Esophagus muscularis mucosa (tissue), 4 donors: ENCODE measurements at places on chromosomes 6 and 20. TPM values are rescaled to one million over a fixed set of nuclear protein-coding genes. Genes with fewer than 3 reads are reported as not detected.
A peak's percentile ranks its signal among the peaks of the same experiment; 100 is the strongest.

The LRRN4 gene
- total RNA-seq, result 0.17 TPM

- no peak for DNase-seq
- no peaks in the 10 kb centered on the region for H3K27me3 ChIP-seq
- no peaks in the 10 kb centered on the region for H3K4me1 ChIP-seq
- no peak overlapping the region for H3K27ac ChIP-seq
- no peaks in the 10 kb centered on the region for H3K36me3 ChIP-seq
Observed at GRCh38 chr6:12324099-12324498, 33.9 kb downstream of the EDN1 start.

The RRAGD gene
- 19.1 TPM for total RNA-seq

The SPDEF gene
- not detected for total RNA-seq

The GTPBP2 gene
- total RNA-seq, result 29.5 TPM

The RGS17 gene
- total RNA-seq, result 0.83 TPM

The TOP1 gene
- 23.7 TPM for total RNA-seq

- H3K36me3 ChIP-seq, result no peaks in the 10 kb centered on the region
- no peaks in the 10 kb centered on the region for H3K27me3 ChIP-seq
- peaks cover 30% of the 10 kb centered on the region for H3K4me1 ChIP-seq
- H3K4me3 ChIP-seq, result peak overlapping the region; percentile 90
- H3K27ac ChIP-seq, result peak overlapping the region; percentile 64
- DNase-seq, result no peak
Observed at GRCh38 chr6:109454496-109455436, 806 bp downstream of the MICAL1 start.

The SIRPB1 gene
- total RNA-seq, result 3.8 TPM

DNA sequence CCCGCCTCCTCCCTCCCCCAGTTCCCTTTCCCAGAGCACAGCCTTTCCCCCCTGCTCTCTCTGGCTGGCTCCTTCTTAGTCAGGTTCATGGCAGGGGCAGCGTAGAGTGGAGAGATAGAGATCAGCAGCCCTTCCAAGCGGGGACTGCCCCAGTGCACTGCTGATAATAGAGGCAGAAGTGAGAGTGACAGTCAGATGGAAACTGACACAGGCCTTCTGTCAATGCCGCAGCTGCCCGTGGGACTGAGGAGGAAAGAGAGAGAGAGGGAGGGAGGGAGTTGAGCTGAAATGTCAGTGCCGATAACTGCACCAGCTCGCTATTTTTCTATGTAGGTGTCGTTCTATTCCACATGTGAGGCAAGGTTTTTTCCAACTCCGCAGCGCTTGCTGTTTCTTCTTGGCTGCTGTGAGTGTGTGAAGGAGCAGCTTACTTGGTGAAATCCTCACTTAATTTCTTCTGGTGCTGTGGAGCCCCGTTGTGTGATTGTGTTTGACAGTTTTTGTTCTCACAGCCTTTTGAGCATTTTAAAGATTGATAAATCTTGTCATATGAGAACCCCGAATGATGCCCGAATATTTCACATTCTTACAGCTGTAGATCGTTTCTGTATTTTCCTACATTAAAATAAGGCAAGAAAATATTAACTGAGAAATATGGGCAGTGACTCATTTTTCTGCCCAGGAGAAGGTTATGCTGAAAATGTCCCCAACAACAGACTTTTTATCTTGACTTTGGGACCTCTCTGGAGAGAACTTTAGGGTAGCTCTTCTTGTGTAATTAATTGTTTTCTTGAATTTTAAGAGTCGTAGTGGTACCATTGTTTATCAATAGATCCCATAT lies 386.4 kb upstream of the MMS22L start:
- no peak for DNase-seq
- no peak overlapping the region for H3K27ac ChIP-seq
- peak overlapping the region; percentile 38 for H3K4me3 ChIP-seq

GRCh38 chr6:143357561-143358255 lies 92.8 kb downstream of the ADAT2 start:
- H3K27me3 ChIP-seq, result no peaks in the 10 kb centered on the region
- no peak for DNase-seq
- H3K4me1 ChIP-seq, result peaks cover 4% of the 10 kb centered on the region
- H3K36me3 ChIP-seq, result no peaks in the 10 kb centered on the region
- H3K4me3 ChIP-seq, result no peak overlapping the region

The TUBB1 gene
- total RNA-seq, result 0.83 TPM

DNA sequence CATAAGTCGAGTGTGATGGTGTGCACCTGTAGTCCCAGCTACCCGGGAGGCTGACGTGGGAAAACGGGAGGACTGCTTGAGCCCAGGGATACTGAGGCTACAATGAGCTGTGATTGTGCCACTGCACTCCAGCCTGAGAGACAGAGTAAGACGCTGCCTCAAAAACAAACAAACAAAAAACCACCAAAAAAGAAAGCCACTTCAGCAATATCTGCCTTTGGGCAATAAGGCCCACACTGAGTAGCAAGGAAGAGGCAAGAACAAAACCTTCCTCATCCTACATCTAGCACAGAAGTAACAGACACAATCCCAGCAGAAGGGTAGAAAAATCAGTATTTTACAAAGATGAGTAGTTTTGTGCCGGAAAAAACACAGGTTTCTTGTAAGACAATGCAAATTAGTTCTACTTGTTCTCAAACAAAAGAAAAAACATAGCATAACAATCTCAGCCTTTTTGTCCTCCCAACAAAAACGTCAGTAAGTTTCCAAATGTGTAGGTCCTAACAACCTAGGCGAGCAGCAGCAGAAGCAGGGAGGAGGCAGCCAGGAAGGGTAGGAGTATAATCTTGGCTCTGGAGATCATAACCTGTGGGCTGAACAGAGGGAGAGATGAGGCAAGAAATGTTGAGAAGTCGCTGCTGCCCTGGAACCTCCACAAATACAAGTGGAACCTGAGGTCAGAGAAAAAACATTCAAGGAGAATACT lies 5.7 kb downstream of the PPP1R10 start:
- H3K4me3 ChIP-seq, result no peak overlapping the region
- peaks cover 28% of the 10 kb centered on the region for H3K36me3 ChIP-seq
- peaks cover 60% of the 10 kb centered on the region for H3K4me1 ChIP-seq
- no peaks in the 10 kb centered on the region for H3K27me3 ChIP-seq

The SAMD5 gene
- total RNA-seq, result 0.45 TPM

The FAM209B gene
- total RNA-seq, result not detected

DNA sequence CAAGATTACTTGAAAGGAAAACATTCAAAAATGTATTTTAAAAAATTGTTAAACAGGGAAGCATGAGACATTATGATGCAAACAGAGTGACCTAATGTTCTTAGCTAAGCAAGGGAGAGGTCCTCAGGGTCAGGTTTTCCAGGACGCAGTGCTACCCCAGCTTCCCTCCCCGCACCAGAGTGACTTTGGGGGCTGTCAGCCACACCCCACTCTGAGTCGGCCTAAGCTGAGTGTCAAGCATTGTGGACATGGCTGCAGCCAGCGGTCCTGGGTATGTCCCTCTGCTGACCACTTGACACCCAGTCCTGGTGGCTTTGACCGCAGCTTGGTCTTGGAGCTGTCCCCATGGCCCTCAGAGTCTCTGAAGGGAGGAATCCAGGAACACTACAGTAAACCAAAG lies 54.9 kb upstream of the CD93 start:
- no peaks in the 10 kb centered on the region for H3K27me3 ChIP-seq
- no peaks in the 10 kb centered on the region for H3K36me3 ChIP-seq
- no peak overlapping the region for H3K4me3 ChIP-seq

GRCh38 chr6:95546148-95546547 lies 31.2 kb upstream of the MANEA start:
- H3K27me3 ChIP-seq, result no peaks in the 10 kb centered on the region
- no peak overlapping the region for H3K27ac ChIP-seq
- H3K36me3 ChIP-seq, result no peaks in the 10 kb centered on the region
- H3K4me1 ChIP-seq, result no peaks in the 10 kb centered on the region

DNA sequence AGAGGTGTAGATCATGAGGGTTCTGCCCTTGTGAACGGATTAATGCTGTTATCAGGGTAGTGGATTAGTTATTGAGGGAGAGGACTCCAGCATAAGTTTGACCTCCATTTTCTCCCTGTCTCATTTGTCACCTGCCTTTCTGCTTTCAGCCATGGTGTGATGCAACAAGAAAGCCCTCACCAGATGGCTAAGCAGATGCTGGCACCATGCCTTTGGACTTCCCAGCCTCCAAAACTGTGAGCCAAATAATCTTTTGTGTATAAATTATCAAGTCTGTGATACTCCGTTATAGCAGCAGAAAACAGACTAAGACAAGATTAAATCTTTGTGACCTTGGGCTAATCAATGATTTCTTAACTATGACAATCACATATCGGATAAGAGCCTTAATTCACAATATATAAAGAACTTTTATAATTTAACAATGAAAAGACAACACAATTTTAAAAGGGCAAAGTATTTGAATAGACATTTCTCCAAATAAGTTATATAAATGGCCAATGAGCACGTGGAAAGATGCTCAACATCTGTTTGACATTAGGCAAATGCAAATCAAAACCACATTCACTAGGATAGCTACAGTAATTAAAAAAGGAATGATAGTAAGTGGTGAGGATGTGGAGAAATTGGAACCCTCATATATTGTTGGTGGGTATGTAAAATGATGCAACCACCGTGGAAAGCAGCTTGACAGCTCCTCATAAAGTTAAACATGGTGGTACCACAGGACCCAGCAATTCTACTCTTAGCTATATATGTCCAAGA lies 45.3 kb upstream of the IFNGR1 start:
- no peak for DNase-seq
- peaks cover 22% of the 10 kb centered on the region for H3K4me1 ChIP-seq
- H3K36me3 ChIP-seq, result no peaks in the 10 kb centered on the region
- H3K4me3 ChIP-seq, result no peak overlapping the region
- no peaks in the 10 kb centered on the region for H3K27me3 ChIP-seq
- H3K27ac ChIP-seq, result no peak overlapping the region

The CTCFL gene
- not detected for total RNA-seq

DNA sequence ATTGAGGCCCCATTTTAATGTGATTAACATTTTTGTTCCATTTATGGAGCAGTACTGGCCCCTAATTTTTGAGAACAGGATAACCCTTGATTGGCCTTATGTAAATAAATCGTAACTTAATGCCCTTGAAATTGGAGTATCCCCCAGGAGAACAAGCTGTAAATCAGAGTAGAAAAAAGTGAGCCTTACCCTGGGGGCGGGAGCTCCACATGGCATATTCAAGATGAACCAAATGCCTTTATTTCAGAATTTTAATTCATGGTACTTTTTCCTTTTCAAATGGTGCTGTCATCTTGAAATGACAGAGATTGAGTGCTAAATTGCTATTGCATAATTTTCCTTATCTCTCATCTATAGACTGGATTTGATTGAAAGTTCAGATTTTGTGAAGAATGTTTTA lies 809.5 kb upstream of the FLRT3 start:
- H3K27me3 ChIP-seq, result no peaks in the 10 kb centered on the region
- H3K36me3 ChIP-seq, result no peaks in the 10 kb centered on the region
- no peak overlapping the region for H3K27ac ChIP-seq
- no peaks in the 10 kb centered on the region for H3K4me1 ChIP-seq
- H3K4me3 ChIP-seq, result no peak overlapping the region

- H3K4me3 ChIP-seq, result no peak overlapping the region
- H3K27ac ChIP-seq, result no peak overlapping the region
- H3K27me3 ChIP-seq, result no peaks in the 10 kb centered on the region
- H3K36me3 ChIP-seq, result no peaks in the 10 kb centered on the region
Observed at GRCh38 chr6:144195671-144196270, 45.5 kb downstream of the STX11 start.

- peaks cover 11% of the 10 kb centered on the region for H3K4me1 ChIP-seq
- no peak overlapping the region for H3K27ac ChIP-seq
- H3K36me3 ChIP-seq, result no peaks in the 10 kb centered on the region
- H3K4me3 ChIP-seq, result no peak overlapping the region
- no peak for DNase-seq
Observed at GRCh38 chr20:48544402-48545339, 283.1 kb downstream of the PREX1 start.

The ASF1A gene
- total RNA-seq, result 8.9 TPM

The LATS1 gene
- 32.4 TPM for total RNA-seq
